ENCODE measurements at places on chromosomes 11 and 22.

GRCh38 chr22:41780746-41781505, 19.6 kb upstream of the CCDC134 start:
- DNase-seq = peak; percentile 83

DNA sequence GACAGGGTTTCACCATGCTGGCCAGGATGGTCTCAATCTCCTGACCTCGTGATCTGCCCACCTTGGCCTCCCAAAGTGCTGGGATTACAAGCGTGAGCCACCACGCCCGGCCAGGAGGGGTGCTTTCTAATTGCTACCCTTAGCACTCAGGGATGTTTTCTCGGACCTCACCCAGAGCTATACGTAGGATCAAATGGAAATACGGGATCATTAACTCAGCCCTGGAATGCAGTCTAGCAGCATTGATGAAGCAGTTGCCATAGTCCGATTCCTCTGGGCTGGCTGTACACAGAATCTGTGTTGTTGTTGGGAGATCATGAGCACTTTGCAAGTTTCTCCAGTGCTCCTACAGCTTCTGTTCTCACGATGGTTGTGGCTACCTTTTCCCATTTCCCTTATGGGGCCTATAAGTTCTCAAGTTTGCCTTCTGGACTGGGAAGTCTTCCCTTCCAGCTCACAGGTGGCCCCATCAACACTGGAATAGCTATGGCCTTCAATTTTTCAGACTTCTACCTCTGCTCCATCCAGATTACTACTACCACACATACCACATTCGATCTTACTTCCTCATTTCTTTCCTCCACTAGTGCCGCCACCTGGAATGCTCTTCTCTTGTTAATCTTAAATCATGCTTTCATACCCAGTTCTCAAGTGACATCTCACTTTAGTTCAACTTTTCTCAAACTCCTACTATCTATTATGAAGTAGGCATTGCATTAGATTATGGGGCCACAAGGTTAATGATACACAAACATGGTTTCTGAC, 16.1 kb upstream of the PCF11 start:
- DNase-seq = no peak

DNA sequence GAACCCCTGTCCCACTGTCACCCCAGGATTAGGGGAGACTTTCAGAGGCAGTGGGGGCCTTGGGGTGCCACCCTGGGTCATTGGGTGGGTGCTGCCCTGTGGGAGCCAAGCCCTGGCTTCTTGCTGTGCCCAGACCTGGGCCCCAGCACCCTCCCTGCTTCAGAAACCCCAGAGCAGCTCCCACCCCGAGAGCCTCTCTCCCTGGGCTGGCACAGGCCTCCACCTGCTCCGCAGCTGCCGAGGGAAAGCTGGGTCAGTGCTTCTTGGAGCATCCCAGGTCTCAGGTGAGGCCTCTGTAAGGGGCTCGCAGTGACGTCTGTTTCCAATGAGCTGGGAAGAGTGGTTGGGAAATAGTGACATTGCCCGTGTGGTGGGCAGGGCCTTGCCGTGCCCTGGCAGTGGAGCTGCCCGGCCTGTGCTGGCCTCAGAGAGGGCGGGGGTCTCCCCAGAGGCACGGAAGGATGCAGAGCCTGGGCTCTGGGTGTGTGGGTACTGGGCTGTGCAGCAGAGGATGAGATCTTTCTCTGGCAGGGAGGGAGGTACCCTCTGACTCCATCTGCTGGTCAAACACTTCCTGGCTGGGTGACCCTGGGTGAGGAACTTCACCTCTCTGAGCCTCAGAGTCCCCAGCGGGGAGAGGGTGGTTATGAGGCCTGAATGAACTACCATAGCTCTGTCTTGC, 23.0 kb downstream of the C22orf23 start:
- DNase-seq = no peak

- no peak for DNase-seq
Measured at GRCh38 chr11:62046568-62047100, 77.2 kb upstream of the INCENP start.

GRCh38 chr11:88384004-88384668, 46.6 kb upstream of the CTSC start:
- DNase-seq = no peak

DNA sequence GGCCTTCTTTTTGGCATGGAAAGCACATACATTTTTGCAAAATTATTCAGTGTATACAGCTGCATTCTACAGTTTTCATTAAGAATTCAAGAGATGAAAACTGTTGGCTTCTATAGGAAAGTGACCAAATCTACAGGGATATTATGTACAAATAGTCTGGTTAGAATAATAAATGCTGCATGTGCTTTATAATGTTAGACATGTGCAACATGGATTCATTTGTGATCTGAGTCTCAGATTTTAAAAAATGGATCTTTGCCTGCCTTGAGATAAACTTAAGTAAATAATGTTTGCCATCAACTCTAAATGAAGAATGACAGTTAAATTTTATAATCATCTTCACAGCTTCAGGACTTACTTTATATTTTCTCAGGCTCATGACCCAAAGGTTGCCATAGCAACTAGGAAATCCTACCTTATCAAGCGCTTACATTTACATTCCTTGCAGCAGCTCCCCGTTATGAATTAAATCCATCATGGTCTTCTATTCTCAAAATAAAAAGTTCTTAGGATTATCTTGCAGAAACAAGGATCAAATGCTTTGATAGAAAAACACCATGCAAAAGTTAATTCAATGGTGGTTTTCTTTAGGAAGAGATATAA, 200.2 kb downstream of the CADM1 start:
- no peak for DNase-seq

DNA sequence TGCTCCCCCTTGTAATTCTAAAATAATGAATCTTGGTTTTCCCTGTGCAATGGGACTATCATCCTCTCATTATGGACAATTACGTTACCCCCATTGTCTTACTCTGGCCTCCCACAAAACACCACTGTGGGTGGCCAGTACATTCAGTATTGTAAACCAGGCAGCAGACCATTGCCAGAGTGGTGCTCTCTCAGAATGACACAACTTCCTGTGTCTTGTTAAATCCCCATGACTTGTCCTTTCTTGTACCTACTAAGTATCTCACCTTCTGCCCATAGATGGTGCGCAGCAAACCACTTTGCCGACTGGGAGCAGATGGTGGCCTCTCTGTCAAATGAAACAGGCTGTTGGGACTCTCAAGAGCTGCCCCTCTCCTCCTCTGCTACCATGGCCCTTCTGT, 287.1 kb upstream of the RAG2 start:
- no peak for DNase-seq

- no peak for DNase-seq
Measured at GRCh38 chr11:10749476-10749875, 1.6 kb upstream of the CTR9 start.

- DNase-seq = no peak
Measured at GRCh38 chr22:39645532-39645931, 75.0 kb downstream of the CACNA1I start.

GRCh38 chr11:115920841-115921480, 416.7 kb upstream of the CADM1 start:
- no peak for DNase-seq

DNA sequence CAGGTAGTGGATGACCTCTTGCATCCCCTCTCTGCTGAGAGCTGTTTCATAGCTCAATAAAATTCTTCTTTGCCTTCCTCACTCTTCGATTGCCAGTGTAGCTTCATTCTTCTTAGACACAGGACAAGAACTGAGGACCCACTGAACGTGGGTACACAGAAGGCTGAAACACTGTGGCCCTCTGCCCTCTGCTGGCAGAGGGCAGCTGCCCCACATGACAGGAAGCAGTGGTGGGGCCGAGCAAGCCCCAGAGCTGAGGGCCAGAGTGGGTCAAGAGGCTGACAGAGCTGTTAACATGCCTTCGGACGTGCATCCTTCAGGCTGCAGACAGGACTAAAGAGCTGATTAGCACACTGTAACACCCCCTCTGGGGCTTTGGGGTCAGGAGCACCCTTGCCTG, 15.6 kb downstream of the SMC1B start:
- no peak for DNase-seq

DNA sequence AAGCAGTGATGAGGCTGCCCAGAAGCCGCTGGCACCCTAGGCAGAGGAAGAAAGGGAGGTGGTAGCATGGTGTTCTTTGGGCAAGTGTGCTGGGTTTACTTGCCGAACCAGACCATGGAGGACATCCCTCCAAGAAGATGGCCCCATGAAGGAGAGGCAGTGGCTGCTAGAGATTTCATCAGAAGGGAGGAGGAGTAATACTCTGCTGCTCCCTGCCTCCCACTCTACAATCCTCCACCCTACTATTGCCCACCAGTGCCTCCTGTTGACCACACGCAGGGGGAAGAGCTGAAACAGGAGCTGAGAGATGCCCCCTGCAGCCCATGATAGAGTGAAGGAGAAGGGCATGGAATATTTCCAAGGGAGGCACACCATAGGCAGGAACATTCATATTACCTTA, 51.0 kb upstream of the PRSS23 start:
- DNase-seq = no peak

GRCh38 chr22:23098230-23098705, 27.9 kb downstream of the GNAZ start:
- no peak for DNase-seq

DNA sequence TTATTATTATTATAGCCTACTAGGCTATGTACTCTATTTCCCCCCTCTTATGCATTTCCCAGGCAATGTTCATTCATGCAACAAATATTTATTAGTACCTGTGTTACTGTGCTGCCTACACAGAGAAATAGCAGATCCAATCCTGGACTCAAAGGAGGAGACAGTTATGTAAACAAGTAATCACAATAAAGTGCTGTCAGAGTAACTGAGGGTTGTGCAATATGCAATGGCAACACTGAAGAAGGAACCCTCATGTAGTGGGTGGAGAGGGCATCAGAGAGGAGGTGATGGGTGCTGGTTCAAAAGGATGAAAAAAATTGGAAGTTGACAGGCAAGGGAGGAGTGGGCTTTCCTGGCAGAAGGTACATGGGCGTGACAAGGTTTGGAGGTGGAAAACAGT, 886 bp upstream of the P4HA3 start:
- no peak for DNase-seq

GRCh38 chr11:8735094-8735493, 52.5 kb downstream of the RPL27A start:
- DNase-seq = no peak

DNA sequence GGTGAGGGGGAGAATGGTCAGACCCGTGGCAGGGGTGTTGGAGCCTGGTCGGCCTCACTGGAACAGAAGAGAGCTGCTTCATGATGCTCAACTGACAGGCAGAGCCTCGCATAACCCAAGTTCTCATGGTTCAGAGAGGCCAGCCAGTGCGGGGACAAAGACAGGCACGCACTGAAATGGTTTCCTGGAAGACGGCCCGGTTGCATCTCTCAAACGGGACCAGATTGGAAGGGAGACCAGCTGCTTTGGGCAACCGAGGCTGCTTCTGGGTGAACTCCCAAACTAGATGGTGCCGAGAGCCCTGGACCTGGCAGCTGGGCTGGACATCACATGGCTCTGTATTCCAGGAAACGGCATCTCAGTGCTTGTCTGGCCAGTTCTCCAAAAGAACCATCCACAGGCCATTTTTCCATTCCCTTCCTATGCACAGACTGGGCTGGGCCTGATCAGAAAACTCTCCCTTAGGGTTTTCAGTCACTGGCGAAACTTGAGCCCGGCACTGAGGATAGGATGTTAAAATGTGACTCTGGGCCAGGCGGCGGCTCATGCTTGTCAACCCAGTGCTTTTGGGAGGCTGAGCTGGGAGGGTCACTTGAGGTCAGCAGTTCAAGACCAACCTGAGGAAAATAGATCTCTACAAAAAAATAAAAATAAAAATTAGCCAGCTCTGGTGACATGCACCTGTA, 80.1 kb upstream of the PRODH start:
- DNase-seq = no peak

DNA sequence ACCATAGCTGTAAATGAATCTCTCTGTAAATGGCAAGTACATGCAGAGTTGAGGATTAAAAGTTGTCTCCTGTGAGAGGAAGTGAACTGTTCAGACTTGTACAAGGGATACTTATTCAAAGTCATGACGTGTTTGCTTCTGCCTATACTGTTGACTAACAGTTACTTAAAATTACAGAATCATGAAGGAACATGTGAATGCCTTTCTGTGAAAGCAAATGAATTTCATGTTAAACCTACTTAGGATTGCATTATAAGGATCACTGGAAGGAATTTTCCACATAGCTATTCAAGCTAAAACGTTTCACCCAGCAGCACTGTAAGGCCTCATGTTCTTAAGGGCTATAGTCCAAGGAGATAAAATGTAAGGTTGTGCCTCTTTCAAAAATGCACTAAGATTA, 93.4 kb upstream of the BIRC3 start:
- DNase-seq = no peak

GRCh38 chr11:70205049-70205725, 2.1 kb downstream of the FADD start:
- DNase-seq = no peak

GRCh38 chr22:46219636-46220035, 30.5 kb downstream of the CDPF1 start:
- DNase-seq = no peak

DNA sequence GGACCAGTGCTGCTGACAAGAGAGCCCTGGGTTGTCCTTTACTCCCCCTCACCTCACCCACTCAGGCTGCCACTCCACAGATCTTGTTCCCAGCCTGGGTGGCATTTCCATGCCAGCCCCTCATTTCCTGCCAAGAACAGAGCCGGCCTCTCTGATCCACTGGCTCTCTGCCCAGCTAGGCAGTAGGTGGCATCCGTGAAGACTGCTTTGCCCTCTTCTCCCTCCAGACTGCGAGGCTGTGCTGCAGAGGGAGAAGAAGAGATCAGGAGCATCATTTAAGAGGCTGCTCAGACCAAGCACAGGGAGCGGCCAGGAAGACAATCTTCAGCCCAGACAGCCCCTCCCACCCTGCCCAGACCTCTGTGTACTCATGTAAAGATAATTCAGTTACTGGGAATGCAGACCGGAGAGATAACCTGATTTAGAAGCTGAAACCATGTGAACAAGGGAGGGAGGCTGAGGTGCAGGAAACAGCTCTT, 126.9 kb upstream of the NCAM1 start:
- no peak for DNase-seq
